ENCODE measurements at places on chromosomes 2 and 18.

GRCh38 chr2:215269397-215270117, 42.3 kb upstream of the ATIC start:
- DNase-seq, result peak; percentile 56

- DNase-seq, result no peak
Observed at GRCh38 chr18:61127714-61128467, 205.3 kb upstream of the CDH20 start.

DNA sequence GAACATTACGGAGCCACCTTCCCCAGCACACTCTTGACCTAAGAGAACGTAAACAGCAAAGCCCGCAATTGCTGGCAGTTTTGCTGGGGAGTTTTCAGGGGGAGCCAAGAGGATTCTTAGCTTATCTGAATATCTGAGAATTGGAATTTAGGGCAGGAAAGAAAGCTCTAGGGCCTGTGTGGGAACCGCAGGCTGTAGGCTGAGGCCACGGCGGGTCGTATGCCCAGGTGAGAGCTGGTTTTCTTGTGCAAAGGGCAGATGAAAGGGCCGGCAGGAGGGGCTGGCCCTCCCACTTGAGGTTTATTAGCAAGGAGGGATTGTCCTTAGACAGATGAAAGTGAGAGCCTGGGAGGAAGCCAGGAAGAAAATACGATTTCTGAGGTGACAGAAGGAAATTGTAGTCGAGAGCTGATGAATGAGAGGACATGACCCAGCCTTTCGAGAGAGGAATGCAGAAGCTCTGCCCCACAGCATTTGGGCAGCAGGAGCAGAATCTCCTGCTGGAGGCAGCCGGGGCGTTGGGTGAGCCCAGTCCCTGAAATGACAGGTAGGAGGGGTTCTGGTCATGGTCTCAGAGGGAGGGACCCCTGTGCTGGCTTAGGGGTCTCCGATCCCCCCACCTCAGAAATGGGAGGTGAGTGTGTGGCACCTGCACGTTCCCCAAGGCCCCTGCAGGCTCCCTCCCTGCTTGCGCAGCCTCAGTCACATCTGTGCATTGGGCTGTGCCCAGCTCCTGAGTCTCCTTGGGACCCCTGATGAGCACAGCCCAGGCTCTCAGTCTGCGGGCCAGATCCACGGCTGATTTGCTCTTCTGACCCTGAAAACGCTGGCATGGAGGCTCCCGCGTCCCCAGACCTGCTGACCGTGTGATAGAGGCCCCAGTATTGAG, 61.1 kb downstream of the CABLES1 start:
- no peak for DNase-seq

DNA sequence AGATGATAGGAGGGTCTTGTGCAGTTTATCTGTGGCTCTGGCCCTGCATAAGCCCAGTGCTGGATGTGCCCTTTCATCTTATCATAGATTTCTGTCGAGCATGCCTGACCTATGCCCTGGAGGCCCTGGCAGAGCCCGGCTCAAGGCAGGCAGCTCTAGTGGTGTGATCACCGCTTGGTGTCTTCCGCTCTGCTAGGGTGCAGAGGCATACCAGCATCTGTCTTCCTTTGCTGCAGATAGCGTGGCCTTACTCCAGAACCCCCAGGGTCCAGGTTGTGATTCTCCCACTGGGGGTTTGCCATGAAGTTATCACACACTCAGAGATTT, 13.7 kb upstream of the TRAF3IP1 start:
- no peak for DNase-seq

DNA sequence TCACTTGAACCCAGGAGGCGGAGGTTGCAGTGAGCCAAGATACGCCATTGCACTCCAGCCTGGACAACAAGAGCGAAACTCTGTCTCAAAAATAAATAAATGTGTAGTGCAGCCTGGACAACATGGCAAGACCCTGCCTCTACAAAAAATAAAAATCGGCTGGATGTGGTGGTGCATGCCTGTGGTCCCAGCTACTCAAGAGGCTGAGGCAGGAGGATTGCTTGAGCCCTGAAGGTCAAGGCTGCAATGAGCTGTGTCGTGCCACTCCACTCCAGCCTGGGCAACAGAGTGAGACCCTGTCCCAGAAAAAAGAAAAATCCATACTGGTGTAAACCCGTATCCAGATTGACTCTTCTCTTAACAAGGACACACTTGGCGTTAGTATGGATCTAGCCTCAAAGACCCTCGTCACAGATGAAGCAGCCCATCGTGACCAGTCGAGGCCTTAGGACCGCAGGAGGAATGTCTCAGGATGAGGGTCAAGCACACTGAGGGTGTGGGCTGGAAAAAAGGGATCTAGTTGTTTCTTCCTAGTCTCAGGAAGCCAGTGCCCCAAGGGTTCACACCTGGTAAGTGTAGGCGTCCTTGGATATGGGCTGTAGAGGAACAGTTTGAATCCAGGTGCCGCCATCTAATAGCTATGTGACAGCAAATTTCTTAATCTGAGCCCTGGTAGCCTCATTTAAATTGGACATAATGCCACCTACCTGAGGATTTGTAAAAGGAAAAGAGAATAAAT, 4.0 kb upstream of the GPBAR1 start:
- DNase-seq, result no peak

GRCh38 chr2:101733257-101733993, 35.9 kb downstream of the MAP4K4 start:
- no peak for DNase-seq

DNA sequence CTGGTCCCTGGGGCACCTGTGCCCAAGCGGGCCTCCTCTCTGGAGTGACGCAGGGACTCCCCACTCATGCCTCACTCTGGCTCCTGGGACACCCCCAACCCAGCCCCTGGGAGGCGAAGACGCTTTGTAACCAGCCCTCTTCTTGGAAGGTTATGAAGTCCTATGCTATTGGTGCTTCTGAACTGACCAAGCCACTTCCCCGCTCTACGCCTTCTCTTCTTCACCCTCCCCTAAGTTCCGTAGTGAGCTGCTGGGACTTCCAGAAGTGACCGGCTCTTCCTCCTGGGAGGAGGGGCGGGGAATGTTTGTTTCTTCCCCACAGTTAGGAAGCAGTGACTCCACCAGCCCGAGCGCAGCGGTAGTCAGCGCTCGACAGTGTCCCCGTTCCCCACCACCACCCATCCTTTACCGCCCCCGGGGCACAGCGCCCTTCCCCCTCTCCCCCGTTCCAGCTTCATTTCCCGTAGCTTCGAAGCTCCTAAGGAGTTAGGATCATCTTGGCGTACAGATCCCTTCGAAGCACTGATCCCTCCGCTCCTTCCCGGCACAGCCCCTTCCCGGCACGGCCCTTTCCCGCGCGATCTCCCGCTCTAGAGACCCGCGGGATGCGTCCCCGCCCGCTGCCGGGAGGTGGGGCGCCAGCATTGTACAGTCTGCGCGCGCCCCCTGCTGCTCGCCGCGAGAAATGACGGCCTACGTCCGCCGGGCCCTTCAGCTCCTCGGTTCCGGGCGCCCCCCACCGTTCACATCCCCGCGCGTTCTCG, 25.3 kb upstream of the NOTO start:
- peak; percentile 96 for DNase-seq

DNA sequence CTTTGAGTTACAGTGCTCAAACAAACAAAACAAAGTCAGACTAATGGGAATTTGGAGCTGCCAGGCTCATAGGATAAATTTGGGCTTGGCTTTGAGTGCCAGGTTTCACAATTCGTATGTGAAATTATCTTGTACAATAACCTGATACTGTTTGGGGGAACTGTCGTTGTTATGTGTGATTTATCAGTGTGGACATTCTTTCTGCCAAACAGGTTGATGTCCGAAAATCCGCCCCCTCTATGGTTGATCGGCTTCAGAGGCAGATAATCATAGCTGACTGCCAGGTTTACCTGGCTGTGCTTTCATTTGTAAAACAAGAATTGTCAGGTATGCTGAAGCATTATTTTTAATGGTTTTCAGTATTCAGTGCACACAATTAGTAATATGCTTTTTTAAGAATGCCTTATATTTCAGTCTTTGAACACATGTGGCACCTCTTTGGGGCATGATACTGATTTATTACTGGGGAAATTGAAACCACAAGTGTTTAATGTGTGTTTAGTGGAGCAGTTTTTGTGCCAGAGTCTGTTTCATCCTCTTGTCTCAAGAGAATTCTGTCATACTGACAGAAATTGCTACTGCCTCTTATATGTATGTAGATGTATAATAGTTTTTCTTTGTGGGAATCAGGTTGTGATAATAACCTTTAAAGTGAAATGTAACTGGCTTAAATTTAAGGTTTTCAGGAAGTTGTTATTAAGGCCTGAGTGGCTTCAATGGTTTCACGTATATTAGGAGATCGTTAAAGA, 54.6 kb downstream of the TTC39C start:
- DNase-seq, result no peak

GRCh38 chr18:23440131-23440530, 13.0 kb upstream of the RIOK3 start:
- DNase-seq, result no peak

DNA sequence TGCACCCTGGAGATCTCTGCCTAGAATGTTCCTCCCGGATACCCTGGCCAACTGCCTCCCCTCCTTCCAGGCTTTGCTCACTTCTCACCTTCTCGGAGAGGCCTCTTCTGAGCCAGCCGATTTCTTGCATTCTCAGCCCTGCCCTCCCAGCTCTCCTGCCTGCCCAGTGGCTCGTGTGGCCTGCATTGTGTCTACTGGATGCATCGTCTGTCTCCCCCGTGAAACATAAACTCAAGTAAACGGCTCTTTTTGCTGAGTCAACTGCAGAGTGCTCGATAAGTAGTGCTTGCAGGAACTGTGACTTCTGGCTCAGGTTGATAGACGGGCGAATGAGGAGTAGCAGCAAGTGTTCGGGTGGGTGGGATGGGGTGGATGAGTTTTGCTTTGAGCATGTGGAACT, 112.5 kb upstream of the ODC1 start:
- no peak for DNase-seq

- peak; percentile 12 for DNase-seq
Observed at GRCh38 chr2:161077367-161078210, 82.6 kb upstream of the TANK start.

DNA sequence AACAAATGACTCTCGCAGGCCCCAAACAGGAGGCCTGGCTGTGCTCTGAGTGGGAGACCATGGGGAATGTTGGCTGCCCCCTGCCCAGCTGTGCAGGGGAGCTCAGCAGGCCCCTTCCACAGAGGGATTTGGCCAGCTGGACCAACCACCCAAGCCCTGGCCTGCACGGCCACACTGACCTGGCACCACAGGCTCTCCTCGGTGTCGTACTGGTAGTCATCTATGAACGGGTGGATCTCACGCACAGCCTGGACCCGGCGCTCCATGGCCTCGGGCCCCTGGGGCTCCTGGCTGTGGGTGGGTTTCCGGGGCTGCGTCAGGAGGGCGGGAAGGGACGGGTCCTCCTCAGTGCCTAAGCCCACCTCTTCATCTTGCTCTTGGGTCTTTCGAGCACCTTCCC, 74.5 kb downstream of the POLR1A start:
- no peak for DNase-seq

DNA sequence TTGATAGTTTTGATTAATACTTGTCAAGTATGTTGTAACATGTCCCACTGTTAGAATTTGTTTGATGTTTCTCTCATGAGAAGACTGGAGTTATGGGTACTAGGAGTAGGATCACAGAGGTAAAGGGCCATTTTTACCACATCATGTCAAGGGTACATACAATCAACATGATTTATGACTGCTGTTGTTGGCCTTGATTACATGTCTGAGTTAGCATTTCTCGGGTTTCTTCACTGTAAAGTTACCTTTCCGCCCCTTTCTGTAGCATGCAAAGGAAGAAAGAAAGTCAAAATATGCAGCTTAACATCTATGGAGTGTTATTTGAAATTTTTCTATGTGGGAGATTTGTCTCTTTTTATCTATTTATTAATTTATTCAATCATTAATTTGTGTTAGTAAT, 1456.4 kb downstream of the SUCLG1 start:
- DNase-seq, result no peak

DNA sequence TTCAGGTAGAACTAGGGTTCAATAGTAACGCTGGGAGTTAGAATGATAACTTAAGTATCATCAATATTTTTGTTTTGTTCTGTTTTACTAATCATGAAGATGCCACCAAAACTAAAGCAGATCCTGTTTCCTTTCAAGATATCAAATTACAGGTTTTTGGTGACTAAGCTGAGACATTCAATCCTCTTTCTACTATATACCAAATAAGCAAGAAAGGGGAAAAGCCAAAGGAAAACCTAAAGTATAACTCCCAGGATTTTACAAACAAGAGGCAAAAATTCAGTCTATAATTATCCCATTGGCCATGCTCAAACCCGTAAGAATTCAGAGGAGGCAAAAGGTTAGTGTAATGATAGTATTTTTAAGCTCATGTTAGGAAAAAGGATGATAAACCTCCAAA, 175.2 kb upstream of the CCDC150 start:
- DNase-seq, result no peak

- no peak for DNase-seq
Observed at GRCh38 chr2:232903989-232904388, 33.9 kb downstream of the SNORC start.

GRCh38 chr2:48910961-48911360, 155.4 kb upstream of the LHCGR start:
- DNase-seq, result no peak

DNA sequence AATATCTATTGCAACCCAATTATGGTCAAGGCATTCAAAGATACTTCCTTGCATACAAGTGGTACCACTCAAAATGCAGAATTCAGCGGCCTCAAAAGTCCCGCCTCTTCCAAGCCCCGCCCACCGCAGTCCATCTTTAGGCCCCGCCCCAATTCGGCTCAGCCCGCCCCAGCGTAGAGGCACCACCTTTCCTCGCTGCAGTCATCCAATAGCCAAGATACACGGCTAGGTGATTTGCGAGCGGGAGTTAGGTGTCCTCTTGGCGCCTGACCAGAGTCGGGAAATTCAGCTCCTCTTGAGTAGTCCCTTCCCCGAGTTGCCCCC, 431 bp upstream of the SEC11C start:
- DNase-seq, result peak; percentile 93

- no peak for DNase-seq
Observed at GRCh38 chr2:68083346-68083745, 20.5 kb upstream of the C1D start.

DNA sequence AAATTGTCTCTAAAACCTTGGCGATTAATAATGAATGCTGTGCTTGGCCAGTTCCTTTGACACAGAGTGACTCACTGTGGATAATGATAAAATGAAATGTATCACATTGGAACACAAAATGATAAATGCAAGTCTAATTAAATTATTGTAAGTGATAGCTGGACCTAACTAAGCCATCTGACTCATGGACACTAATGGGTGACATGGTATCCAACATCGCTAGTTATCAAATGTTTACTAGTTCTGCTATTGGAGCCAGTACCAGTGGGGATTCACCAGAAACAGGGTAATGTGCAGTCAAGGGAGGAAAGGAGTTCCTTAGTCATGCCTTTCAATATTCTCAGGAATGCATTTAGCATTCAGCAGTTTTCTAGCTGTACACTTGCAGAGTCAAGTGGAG, 736.3 kb upstream of the ACVR2A start:
- no peak for DNase-seq

DNA sequence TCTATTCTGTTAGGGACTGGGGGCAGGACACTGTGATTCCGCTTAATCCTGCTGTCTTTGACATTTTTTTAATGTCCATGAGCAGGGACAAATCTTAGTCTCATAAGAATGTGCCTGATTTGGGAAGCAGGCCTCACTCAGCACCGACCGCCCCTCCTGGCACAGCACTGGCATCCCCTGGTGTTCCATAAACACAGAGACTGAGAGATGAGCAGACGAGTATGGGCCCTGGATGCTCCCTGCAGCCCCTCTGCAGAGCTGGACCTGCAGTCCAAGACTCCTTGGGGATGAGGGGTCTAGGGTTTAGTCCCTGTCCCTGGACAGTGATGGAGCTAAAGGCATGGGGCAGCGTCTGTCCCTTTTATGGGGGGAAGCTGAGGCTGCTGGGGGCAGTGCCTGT, 81.6 kb downstream of the NDUFA10 start:
- DNase-seq, result no peak

GRCh38 chr18:58955738-58956137, 91.1 kb downstream of the ZNF532 start:
- no peak for DNase-seq

Measured in GM13976 (cell line).